ENCODE measurements at places on chromosomes 3 and 15.

- DNase-seq, result no peak
These were observed 71.9 kb downstream of the ARHGEF26 start for GRCh38 chr3:154193000-154193615.

- DNase-seq, result no peak
These were observed 77.1 kb downstream of the BFSP2 start for GRCh38 chr3:133476971-133477375.

- DNase-seq, result no peak
These were observed 303.0 kb downstream of the PLOD2 start for GRCh38 chr3:145857956-145858355.

- DNase-seq, result no peak
These were observed 41.5 kb downstream of the NLGN1 start for GRCh38 chr3:173439004-173439403.

DNA sequence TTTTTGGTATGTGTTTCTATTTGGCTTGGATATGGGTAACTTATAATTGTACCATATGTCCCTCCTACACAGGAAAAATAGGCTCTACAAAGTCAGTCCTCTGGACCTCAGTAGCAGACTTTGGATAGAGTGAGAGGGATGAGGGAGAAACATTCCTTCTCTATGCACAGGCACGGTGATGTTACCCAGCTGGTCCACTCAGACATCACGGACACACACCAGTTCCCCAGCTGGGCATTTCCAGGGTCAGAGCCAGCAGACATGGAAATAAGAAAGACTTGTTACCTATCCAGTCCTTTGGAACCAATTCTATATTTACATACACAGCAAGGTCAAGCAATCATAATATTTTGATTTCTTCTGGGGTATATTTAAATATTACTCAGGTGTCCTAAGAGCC, 433.1 kb upstream of the KCNMB2 start:
- DNase-seq, result no peak

DNA sequence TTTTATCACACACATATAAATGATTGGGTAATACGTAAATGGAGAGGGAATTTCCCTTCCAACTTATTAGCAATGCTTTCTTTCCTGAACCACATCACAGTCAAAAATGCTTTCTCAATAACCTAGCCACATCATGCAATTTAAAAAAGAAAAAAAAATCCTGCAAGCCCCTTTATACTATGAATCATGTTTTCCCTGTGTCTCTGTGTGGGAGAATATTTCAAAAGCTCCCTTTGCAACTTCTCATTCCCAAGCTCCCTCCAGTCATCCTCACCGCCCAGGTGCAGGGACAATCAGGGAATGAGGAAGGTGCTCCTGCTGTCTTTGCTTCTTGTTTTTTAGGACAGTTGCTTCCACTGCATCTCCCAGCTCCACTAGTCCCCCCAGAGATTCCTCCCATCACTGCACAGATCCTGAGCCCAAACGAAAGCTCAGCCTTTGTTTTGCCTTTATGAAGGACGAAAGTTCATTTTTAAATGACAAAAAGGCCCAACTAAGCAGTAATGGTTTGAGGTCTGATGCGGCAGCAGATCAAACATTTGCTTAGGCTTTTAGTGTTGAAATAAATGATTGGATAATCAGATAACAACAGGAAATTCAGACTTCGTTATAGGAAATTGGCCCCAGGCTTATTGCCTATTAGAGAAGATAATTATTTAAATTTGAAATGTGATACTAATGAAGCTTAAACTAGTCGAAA, 47.8 kb upstream of the ADGRG7 start:
- DNase-seq, result no peak

DNA sequence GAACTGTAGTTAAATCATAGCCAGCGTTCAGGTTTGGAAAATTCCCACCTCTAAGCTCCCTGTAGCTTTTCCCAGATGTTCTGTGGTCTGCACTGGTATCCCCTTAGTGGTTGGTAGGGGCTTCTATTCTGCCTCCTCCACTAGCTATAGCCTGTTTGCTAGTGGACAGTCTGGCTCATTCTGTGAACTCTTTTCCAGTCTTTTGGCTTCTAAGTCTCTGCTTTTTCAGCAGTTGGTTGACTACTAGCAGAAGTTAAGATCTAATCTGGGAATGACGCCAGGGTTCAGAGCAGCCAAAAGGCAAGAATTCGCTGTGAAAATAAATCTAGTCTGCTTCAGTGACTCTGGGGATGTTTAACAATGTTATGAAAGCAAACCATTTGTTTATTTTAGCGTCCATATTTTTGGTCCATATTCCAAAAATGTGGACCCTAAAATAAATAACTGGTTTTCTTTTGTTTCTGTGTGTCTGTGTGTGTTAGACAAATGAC, 73.7 kb upstream of the WDR72 start:
- DNase-seq, result no peak

GRCh38 chr3:124532071-124532470, 198.2 kb upstream of the UMPS start:
- no peak for DNase-seq

GRCh38 chr15:38991126-38991525, 426.5 kb upstream of the RASGRP1 start:
- no peak for DNase-seq

DNA sequence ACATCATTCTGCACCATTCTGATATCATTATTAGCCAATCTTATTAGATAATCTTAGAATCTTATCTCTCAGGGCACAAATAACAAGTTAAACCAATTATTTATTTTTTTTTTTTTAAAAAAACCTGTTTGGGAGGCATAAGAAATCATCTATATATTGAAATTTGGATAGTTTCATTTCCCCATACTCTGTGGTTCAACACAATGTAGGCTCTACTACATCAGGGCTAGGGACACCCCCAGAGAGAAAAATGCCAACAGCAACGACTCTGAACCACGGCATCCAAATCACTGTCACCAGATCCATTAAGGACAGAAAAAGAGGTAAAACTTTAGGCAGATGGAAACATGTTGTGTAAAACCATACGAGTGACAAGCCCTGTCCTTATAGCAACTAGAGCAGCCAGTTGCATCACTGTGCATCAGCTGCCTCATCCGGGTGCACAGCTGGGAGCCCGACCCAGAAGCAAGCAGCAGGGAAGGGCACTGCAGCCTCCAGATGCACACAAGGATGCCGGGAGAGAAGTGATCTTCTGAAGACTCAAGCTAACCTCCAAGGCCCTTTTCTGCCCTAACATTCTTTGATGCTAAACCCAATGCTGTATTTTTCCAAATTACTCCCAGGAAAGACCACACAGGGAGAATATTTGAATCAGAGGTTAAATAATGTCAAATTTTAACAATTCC, 381.1 kb downstream of the CTNNB1 start:
- no peak for DNase-seq

GRCh38 chr15:65115542-65115941, 542 bp upstream of the UBAP1L start:
- no peak for DNase-seq

DNA sequence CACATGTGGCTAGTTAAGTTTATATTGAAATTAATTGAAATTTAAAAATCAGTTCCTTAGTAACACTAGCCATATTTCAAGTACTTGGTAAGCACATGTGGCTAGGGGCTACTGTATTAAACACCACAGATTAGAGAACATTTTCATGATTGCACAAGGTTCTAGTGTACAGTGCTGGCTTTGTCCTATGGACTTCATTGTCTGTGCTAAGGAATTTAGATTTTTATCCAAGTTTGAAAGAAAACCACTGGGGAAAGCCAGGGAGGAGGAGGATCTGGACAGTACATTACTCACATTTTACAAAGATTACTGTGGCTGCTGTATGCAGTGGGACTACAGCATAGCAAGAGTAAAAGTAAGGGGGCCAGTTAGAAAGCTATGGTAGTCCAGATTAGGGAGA, 13.9 kb downstream of the STAC start:
- DNase-seq, result no peak

- DNase-seq, result no peak
These were observed 184.9 kb upstream of the LPP start for GRCh38 chr3:187968883-187969580.

DNA sequence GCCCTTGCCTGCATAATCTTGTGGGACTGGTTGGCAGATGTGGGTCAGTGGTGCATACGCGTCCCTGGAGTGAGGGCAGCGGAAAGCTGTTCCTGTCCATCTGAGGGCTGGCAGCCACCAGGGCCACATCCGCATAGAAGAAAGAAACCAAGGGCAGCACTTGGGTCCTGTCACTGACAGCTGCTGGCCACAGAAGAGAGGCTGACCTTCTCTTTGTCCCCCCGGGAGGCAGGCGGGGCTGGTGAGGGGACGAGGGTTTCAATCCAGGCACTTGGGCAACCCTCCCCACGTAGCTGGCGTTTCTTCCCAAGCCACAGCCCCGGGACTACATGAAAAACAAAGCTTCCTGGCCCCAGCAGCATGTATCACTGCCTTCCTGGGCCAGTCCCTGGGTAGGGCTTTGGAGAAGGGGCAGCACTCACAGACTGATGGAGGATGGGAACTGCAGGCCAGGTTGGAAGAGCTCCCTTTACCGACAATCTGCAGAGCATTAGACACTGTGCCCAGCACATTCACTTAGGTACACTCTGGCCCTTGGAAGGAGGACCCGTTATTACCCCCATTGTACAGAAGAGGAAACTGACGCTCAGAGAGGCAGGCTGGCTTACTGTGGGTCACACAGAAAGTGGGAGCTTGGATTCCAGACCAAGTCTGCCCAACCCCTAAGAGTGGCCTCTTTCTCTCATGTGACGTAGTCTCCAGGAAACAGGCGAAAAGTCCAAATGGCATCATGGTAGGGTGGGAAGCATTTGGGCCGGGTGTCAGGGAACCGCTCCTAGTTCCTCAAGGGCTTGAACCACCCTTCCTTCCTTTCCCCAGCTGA, 78.8 kb upstream of the SLC6A6 start:
- no peak for DNase-seq

GRCh38 chr15:99536422-99537040, 29.3 kb upstream of the MEF2A start:
- DNase-seq, result no peak

GRCh38 chr15:78982736-78983135, 37.9 kb upstream of the CTSH start:
- DNase-seq, result no peak

DNA sequence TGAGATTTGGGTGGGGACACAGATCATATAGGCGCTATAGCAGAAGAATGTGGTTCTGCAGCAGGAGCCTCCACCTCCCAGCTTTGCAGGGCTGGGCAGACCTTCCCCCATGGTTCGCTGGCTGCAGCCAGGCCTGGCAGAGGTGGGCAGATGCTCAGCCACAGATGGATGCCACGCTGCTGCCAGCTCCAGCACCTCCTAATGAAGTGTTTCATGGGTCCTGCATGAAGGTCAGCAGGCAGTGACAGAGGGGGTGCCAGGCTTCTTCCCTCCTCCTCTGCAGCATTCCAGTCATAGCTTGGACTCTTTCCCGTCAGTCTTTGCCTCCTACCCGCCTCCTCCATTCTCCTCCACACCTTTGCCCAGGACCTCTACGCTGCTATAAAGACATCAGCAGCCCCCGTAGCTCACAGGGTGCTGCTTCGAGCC, 85.9 kb downstream of the SLCO3A1 start:
- no peak for DNase-seq

DNA sequence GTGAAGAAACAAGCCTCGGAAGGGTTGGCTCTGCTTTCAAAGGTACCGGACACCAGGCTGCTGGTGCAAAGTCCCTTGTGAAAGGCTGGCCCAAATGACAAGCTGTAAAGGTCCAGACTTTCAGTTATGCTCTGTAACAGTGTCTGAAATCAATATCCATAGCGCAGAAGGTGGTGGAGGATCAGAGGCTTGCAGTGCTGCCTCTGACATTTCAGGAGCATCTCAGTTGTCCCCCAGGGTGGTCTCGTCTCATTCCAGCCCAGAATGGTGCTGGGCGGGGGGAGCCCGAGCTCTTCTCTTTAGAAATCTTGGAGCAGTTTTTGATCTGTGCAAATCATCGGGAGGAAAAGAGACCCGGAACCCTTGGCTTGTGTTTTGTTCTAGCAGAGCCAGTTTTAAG, 402.3 kb upstream of the RGMA start:
- DNase-seq, result no peak

DNA sequence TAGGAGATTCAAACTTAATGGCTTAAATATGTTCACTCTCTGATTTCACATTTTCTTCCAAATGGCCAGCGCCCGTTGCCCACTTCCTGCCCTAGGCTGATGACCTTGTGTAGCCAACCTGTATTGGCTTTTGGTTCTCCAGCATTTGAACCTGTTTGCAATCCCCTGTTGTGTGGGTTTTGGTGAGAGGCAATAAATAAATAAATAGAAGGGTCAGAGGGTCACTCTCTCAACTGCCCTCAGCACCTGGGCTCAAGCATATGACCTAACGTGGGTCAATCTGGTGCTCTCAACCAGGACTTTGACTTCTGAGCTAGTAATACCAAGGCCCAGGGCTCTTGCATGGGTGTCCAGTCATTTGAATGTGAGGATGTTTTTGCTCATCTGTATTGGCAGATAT, 1.8 kb upstream of the SRP14 start:
- DNase-seq, result no peak

DNA sequence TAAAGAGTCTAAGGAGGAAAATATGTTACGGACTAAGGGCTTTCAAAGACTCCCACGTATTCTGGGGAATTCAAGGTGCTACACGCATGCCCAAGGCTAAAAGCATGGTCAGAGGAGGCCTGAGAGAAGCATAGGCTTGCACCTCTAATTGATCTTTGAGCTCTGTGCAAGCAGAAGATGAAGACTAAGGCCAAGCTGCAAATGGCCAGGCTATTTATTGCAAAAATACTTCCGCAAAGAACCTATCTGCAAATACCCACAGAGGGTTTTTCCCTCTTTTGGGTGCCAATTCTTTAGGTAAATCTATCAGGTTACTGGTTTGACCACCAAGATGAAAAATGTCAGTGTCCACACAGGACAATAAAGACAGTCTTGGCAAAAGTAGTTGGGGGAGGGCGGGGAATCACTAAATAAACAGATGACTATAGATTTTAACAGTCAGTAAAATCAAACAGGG, 119.5 kb downstream of the STAG1 start:
- DNase-seq, result no peak

DNA sequence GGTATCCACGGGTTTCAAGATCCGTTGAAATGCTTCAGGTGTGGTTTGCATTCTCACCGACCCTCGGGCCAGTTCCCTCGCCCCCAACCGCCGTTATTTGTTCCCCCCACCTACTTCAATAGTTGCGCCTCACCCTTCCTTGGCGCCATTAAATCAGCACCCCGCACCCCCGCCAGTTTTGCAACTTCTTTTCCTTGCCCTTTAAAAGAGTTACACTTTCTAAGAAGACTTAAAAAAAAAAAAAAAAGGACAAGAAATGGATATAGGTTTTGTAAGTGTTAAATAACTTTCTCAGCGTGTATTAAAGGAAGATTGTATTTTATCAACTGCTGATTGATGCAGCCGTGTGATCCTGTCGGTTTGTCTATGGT, 87.2 kb downstream of the NR2F2 start:
- DNase-seq, result no peak

- no peak for DNase-seq
These were observed 55.5 kb downstream of the MYO1E start for GRCh38 chr15:59317211-59317610.

- no peak for DNase-seq
These were observed 15.7 kb downstream of the GK5 start for GRCh38 chr3:142209655-142210054.

- DNase-seq, result no peak
These were observed 227.2 kb downstream of the CTNNB1 start for GRCh38 chr3:41426485-41426884.

GRCh38 chr3:178359728-178360127, 176.5 kb upstream of the KCNMB2 start:
- DNase-seq, result no peak

Measured in stimulated activated CD4-positive, alpha-beta T cell treated with anti-CD3 and anti-CD28 coated beads, Interleukin-2, amount 100 ng/mL, for 24 hours (primary cell).